SK-N-DZ (cell line): ENCODE measurements at places on chromosomes 5 and 9.

DNA sequence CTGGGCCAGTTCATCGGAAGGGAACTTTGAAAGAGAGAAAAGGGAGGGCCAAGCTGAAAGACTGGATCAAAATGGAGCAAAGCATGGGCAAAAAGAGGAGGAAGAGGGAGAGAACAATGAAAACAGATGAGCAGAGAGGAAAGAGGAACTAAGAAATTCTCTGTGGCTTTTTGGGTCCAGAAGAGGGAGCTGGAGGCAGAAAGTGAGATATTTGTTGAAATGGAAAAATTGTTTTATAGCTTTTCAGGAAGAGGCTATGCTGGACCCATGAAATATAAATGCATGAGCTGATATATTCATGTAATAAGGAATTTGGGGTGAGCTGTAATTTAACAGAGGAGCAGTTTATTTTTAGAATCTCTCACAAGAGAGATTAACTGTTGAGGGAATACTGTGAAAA is 457.3 kb downstream of the DMAC1 start:
- DNase-seq: no peak

- no peak for DNase-seq
Observed at GRCh38 chr5:101288633-101289032, 385.6 kb upstream of the ST8SIA4 start.

DNA sequence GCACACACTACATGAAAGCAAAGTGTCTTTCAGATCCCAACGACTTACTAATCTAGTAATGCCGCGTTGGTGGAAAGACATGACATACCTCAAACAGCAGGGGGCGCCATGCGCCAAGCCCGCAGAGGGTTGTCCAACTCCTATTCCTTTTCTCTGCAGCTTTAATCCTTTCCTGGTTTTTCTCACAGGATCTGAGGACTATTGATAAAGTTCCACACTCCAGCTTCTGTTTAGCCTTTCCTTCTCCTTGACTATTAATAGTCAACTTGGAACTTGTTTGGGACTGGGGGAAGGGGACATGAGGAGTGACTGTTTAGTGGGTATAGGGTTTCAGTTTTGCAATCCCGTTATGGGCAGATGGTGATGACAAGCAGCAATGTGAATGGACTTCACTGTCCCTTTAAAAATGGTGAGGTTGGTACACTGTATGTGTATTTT is 62.9 kb downstream of the OTULIN start:
- peak; percentile 81 for DNase-seq

- no peak for DNase-seq
Observed at GRCh38 chr5:36613241-36613640, 6.8 kb downstream of the SLC1A3 start.

GRCh38 chr9:1916095-1916494 is 99.1 kb upstream of the SMARCA2 start:
- DNase-seq: no peak

DNA sequence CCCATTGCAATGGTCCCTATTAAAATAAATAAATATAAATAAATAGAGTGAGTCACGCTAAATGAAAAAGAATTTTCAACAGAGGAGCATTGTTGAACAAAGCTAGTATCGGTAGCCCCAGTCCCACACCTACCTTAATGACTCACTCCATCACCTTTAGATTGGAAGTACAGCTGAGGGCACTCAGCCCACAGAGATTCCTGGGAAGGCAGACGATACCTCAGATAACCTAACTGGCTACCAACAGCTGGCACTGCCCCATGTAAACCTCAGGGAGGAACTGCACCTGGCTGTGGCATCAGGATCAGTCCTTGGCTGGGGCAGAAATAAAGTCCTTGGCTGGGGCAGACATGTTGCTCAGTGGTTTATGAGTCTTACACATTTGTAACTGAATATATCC is 49.3 kb downstream of the SPRY4 start:
- no peak for DNase-seq

DNA sequence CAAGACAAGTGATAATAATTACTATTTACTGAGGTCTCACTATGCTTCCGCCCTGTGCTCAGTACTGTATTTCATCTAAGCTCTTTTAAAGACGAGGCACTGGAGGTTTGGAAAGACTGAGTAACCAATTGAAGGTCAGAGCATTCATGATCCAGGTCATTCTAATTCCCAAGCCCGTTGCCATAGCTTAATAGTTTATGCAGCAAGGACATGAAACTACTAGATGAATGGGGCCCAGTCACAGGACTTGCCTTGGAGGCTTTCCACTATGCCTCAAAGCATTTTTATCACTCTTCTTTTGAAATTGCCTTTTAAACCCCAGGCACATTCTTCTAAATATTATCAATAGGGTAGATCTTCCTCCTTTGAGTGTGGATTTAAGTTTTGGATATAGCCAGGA is 17.2 kb upstream of the NFIB start:
- DNase-seq: no peak

DNA sequence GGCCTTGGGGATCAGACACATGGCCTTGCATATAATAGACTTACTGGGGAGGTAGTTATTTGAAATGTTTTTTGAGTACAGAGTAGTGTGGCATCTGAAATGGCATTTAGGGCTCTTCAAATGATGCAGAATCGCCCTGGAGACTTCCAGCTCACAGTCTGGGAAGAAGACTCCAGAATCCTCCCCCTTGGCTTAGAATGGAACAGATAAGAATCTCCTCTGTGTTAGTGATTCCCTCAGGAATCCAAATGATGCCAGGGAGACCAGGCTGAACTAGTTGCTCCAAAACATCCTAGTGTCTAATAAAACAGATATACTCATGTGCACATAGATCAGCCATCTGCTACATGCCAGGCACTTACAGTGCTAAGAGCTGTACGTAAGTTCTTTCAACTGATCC is 38.6 kb upstream of the SMC5 start:
- DNase-seq: peak; percentile 31

- DNase-seq: no peak
Observed at GRCh38 chr5:140317859-140318258, 15.0 kb upstream of the PFDN1 start.

DNA sequence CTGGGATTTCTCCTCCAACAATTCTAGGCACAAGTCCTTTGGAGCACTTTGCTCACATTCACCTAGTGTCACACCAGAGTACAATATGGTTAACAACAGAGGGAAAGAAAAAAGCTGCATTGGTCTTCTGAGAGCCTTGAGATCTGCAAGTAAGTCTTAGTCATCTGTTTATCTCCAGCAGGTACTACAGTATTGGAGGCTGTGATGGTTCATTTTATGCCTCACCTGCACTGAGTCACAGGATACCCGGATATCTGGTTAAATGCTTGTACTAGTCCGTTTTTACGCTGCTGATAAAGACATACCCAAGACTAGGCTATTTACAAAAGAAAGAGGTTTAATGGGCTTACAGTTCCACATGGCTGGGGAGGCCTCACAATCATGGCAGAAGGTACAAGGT is 525.0 kb downstream of the NR2F1-AS1 start:
- DNase-seq: no peak

GRCh38 chr9:69937833-69938535 is 105.7 kb upstream of the MAMDC2 start:
- no peak for DNase-seq

GRCh38 chr5:96017951-96018350 is 56.3 kb upstream of the ELL2 start:
- no peak for DNase-seq

GRCh38 chr9:134626571-134627416 is 14.8 kb upstream of the COL5A1 start:
- DNase-seq: no peak

DNA sequence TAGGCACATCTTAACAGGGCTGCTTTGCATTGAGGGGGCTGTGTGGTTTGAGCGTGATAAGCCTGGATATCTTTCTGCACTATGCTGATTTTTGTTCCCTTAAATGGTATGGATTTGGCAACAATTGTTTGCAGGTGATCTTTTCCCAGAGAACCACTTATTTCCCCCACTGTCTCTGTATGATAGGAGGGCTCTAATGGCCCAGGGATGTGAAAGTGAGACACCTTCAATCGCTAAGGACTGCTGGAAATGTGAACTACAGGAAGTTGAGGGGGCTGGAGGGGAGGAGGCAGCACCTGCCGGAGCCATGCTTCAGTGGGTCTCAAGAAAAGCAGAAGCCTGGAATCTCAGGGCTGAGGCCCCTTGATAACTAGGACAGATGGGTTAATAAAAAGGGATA is 29.4 kb downstream of the SYK start:
- DNase-seq: no peak

DNA sequence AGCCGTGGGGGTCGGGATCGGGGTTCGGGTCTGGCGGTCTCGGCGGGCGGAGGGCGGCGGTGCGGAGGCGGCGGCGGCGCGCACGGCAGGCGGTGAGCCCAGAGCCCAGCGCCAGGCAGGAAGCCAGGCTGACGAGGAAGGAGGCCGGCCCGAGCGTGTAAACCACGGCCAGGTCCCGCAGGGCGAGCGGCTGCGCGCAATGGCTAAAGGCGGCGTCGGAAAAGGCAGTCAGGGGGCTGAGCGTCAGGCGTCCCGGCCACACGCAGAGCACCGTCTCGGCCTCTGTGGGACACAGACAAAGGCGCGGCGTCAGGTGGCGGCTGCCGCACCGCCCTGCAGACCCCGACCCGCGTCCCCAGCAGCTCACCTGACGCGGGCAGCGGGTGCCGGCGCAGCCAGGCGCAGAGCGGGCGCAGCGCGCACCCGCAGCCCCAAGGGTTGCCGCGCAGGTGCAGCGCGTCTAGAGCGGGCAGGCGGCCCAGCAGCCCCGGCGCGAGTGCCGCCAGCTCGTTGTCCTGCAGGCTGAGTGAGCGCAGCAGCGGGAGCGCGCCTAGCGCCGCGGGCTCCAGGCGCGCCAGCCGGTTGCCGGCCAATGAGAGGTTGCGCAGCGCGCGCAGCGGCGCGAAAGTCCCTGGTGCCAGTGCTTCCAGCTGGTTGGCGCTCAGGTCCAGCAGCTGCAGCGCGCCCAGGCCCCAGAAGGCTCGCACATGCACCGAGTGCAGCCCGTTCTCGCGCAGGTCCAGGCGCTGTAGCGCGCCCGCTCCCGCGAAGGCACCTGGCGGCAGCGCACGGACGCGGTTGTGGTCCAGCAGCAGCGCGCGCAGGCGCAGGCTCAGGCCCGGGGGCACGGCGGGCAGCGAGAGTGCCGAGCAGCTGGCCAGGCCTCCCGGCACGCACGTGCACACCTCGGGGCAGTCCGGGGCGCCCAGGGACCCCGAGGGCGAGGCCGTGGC is 671 bp downstream of the LRRC26 start:
- DNase-seq: peak; percentile 78

GRCh38 chr5:6359555-6360322 is 18.6 kb downstream of the MED10 start:
- DNase-seq: peak; percentile 54

DNA sequence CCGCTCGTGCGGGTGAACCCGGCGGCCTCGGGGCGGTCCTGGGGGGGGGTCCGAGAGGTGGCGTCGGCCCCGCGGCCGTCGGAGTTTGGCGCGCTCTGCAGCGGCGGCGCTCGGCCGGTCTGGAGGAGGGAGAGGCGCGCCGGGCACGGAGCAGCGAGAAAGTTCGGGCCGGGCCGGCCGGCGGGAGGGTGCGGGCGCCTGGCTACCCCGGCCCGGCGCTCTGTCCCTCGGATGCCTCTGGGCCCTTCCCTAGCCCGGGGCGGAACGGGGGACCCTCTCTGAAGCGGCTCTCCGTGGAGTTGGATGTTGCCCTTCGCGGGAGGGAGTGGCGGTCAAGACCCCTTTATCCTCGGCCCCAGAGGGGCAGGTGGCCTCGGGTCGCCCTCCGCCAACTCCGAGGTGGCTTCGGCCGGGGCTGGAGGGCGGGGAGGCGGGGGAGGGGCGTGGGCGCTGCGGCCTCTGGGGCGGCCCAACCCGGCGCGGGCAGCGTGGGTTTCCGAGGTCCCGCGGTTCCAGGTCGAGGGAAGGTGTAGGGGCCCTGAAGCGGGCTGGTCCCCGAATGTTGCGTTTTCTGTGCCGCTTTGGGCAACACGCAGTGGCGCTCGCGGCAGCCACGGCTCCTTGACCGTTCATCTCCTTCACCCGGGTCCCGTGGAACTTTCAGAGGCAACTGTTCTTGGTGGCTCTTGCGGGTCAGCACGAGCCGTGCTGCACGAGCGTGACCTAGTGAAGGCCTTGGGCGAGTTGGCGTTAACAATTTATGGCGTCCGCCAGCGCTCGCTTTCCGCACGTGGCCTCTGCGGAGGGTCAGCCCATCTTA is 290.5 kb downstream of the DOCK8 start:
- DNase-seq: no peak

DNA sequence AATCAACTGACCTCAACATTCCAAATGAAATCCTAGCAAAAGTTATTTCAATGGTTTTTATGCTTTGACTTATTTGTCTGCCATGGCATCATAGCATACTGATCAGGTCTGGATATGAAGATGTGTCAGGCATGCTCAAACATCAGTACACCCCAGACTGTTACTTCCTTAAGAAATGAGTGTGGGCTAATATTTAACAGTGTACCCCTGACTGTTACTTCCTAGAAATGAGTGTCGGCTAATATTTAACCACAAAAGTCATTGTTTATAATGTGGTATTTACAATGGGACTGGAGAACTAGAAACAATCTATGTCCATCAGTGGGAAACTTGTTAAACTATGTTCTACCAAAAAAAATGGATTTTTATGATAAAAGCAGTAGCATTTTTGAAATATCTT is 38.1 kb upstream of the HNRNPA0 start:
- DNase-seq: no peak

DNA sequence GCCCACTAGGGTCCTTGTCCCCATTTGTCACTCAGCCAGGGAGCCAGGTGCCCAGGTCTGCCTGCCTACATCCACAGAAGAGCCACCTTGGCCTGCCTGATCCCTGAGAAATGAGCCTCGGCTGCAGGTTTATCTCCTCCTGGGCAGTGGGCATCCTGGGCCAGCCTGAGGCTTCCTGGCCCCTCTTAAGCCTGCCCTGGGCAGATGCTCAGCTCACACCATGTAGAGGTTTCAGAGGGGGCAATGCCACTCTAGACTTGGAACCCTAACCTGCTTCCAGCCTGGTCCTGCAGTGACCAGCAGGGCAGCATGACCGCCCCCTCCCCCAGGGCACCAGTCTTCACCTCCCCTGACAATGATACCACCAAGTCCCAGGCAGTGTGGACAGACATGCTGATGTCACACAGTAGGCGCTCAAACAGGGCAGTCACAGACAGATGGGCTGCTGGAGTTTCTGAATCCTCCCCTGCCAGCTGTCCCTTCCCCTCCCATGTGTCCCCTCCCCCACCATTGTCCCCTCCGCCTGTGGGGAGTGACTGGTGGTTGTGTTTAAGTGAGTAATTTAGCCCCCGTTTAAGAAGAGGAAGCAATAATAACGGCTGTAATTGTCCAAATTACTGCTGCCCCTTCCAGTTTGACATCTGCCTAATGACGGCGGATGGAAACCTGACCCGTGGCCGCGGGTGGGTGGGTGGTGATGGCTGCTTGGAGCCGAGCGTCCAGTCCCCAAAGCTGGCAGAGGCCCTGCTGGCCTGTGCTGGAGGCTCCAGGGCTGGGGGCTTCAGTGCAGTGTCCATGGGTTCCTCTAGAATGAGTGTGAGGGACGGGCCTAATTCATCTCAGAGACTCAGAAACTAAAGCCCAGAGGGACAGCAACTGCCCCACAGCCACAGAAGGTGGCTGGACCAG is 147.7 kb downstream of the BARX1 start:
- DNase-seq: no peak

GRCh38 chr9:133735931-133736330 is 2.2 kb downstream of the SARDH start:
- no peak for DNase-seq
